ENCODE measurements at places on chromosomes 6 and 20. TPM values are rescaled to one million over a fixed set of nuclear protein-coding genes. Genes with fewer than 3 reads are reported as not detected.

Gene PNPLA1
- not detected for total RNA-seq

Gene COMMD7
- 9.2 TPM for total RNA-seq

Gene DPPA5
- total RNA-seq, result not detected

Gene NKAIN2
- total RNA-seq, result not detected

Gene SFTA2
- total RNA-seq, result not detected

Gene HEBP2
- total RNA-seq, result 11.2 TPM

All from bronchial smooth muscle cell (primary cell).